NCI-H1092 (cell line): ENCODE measurements at places on chromosomes 2 and 18.

- no peak for DNase-seq
These were observed 16.2 kb downstream of the CHCHD5 start for GRCh38 chr2:112600634-112601033.

GRCh38 chr2:24147364-24147763 lies 24.1 kb downstream of the FAM228B start:
- no peak for DNase-seq

DNA sequence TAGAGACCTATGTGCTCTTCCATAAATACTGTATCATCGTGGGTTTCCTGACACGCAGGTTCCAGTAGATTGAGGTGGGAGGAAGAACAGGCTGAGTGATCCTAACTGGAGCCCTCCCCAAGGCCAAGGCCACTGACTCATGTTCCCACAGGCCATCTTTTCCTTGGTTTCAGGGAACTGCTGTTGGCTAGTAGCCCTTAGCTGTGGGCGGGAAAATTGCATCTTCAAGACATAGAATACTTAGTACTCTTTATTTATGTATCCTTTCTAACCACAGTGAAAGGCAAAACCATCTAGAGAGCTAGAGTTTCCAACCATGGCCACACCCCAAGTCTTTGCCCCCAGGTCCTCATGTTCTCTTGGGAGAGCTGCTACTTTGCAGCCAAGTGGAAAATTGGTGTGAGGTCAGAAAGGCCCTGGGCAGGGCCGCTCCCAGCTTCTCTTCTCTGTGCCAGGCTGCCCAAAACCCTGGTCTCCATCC lies 55.9 kb downstream of the COPS8 start:
- no peak for DNase-seq

DNA sequence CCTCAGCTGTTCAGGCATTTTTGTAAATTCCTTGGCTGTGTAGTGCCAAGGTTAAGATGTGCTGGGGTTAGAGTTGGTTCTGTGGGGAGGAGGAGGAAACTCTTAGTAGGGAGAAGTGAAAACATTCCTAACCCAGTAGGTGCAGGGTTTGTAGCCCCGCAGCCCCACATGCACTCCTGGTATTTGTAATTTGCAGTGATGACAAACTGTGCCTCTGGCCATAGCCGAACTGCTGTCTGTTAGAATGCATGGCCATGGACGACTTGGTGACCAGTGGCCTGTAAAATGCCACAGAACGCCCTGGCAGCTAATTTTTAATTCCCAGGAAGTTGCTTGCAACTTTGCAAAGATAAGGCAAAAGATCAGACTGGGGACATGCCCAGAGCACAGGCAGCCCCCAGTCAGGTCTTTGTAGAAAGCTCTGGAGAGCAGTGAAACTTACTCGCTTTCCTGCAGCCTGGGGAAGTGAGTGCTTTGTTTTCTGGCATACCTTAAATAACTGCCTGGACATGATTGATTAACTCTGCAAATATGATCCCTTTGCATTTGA lies 38.4 kb downstream of the LYPD6B start:
- no peak for DNase-seq

- DNase-seq: no peak
These were observed 313.4 kb downstream of the PRKCE start for GRCh38 chr2:45964906-45965305.

GRCh38 chr2:65878011-65878340 lies 445.6 kb upstream of the SPRED2 start:
- no peak for DNase-seq

DNA sequence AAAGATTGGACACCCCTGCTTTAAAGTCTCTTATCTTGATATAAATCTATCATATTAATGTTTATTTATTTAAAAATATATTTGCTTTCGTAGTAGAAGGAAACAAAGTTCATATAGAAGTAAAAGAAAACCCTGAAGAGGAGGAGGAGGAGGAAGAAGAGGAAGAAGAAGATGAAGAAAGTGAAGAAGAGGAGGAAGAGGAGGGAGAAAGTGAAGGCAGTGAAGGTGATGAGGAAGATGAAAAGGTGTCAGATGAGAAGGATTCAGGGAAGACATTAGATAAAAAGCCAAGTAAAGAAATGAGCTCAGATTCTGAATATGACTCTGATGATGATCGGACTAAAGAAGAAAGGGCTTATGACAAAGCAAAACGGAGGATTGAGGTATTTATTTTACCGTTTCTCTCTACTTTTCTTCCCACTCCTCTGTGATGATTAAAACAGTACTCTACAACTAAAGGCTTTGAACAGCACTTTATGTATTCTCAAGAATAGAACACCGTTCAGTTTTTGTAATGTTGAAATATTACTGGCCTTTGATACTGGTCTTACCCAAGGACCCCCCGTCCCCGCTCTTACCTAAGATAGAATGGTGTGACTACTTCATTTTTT lies 39.2 kb downstream of the EIF5B start:
- DNase-seq: no peak

DNA sequence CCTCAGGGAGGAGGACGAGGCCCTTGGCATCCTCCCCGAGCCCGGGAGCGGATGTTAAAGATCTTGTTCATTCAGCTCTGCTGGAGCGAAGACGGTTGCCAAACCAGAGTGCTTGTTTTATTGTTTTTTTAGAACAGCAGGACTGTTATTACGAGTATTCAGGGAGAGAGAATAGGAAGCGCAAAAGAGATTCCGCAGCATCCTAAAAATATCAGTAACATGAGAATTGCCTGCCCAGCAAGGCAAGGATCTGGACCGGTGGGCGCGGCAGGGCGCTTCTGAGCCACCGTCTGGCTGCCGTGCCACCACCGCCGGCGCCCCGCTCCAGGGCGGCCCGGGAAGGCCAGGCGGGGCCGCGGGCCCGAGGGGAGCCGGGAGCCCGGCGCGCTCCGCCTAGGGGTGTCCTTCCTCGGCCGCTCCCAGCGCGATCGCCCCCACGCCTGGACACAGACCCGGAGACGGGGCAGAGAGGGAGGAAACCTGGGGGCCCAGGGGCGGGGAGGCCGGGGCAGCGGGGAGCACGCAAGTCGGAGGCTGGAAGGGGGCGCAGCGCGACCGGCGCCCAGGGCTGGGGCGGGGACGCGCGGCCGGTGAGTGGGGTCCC lies 843 bp downstream of the CYS1 start:
- no peak for DNase-seq

- DNase-seq: no peak
These were observed 14.6 kb downstream of the TEX51 start for GRCh38 chr2:126913329-126913728.

DNA sequence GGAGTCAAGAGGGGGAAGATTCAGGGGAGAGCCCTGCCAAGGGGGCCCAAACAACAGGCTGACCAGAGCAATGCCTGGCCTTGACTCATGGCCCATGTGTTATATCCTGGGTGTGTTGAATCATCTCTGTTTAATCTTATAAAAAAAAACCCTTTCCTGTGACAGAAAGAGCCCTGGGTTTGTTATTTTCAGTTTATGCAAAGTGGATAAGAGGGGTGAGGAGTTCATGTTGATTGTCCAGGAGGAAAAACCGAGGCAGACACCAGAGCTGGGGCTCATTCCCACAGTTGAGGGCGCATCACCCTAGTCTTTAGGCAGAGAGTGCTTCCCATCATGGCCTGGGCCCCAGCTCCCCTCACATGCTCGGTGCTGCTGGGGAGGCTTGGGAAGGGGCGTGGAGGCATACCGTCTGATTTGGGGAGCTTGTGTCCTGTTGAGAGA lies 30.9 kb upstream of the IL37 start:
- no peak for DNase-seq

GRCh38 chr2:33118651-33119050 lies 171.9 kb downstream of the LTBP1 start:
- DNase-seq: no peak

GRCh38 chr18:77062518-77063003 lies 70.0 kb downstream of the MBP start:
- no peak for DNase-seq

DNA sequence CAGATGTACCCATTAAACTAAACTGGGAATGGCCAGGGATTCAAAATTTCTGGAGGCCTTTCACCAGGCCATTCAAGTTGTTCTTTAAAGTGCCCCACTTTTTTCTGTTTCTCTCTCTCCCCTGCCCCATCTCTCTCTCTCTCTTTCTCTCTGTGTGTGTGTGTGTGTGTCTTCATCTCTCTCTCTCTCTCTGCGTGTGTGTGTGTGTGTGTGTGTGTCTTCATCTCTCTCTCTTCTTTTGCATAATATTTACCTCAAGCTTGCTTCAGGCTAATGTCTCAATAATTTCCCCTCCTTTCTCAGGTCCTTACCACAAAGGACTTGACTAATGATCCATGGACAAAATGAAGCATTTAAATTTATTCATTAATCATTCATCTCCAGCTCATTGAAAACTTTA lies 164.2 kb upstream of the KLHL14 start:
- no peak for DNase-seq

- DNase-seq: no peak
These were observed 387.9 kb upstream of the POU3F3 start for GRCh38 chr2:104465981-104466380.

DNA sequence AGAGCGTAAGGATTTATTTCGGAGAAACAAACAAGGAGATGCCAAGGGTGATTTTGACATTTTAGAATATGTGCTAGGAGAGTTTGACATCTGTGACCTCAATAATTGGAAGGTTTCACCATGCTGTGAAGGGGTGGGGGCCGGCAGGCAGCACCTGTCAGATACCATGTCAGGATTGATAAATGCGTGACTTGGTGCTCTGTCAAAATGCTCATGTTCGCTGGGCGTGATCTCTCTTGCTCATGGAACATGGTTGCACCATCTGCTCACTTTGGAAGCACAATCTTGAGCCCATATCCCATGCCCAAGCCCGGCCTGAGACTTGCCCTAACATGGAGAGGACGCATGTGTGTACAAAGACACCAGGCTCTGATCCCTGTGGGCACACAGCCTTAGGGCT lies 347.6 kb downstream of the RNF144A start:
- no peak for DNase-seq

DNA sequence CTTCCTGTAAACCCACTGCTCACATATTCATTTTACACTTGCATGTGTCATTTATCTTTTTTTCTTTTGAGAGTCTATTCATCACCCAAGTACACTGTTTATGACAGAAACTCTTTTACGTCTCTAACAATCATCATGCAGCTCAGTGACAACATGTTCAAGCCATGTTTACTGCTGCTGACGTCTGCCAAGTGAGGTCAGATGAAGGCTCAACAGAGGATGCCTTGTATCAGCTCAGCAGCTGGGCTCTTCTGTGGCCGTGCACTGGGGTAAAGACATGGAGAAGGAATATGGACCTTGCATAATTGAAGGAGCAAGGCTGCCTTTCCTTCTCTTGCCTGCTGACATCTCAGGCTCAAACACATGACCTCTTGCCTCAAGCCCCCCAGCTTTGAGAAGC lies 99.6 kb downstream of the ADD2 start:
- no peak for DNase-seq

DNA sequence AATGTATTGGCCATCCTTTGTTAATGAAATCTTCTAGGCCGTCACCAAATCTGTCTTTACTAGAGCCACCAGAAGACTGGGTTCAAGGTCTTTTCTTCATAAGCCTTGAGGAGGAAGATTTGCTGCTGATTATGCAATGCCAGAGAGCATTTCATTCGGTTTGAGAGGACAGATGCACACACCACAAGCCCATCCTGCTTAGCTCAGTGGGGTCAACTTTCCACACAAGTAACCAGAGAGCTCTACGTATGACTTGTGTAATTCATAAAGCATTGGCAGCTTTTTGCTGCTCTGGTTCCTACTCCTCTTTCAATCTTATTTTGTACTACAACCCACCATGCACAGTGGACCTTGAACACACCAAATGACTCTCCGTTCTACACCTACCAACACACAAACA lies 106.9 kb downstream of the OSR1 start:
- DNase-seq: no peak

- no peak for DNase-seq
These were observed 86.1 kb upstream of the ITPRID2 start for GRCh38 chr2:181805228-181806038.

GRCh38 chr2:234754126-234754525 lies 197.7 kb upstream of the SH3BP4 start:
- no peak for DNase-seq

DNA sequence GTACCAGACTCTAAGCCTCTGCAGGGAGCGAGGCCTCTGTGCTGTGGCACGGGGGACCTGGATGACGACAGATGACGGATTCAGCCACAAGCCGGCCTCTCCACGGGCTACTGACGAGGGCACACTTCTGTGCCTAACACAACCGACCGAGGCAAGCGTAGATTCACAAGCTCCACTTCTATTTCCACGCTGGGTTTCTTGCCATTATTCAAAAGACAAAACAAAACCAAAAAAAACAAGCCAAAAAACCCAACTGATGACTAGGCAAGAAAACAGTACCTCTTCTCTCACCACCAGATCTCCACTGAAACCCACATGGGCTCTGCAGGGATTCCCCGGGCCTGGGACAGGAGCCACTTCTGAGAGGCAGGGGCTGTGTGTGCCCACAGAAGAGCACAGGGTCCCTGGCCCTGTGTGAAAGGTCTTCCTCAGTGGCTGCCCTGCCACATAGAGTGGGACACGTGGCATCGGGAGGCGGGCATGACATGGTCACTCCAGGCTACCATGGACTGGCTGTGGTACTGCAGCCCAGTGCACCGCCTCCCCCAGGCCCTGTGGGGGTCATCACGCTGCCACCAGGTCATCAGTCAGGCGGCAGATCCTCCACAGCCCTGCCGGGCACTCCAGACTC lies 254.7 kb downstream of the HDAC4 start:
- no peak for DNase-seq

- no peak for DNase-seq
These were observed 140.3 kb downstream of the TRIB2 start for GRCh38 chr2:12856934-12857601.

- no peak for DNase-seq
These were observed 17.3 kb downstream of the PTPN18 start for GRCh38 chr2:130372833-130373807.

GRCh38 chr2:151085181-151085611 lies 176.5 kb downstream of the RBM43 start:
- no peak for DNase-seq

GRCh38 chr18:78796693-78797455 lies 182.7 kb upstream of the SALL3 start:
- no peak for DNase-seq

DNA sequence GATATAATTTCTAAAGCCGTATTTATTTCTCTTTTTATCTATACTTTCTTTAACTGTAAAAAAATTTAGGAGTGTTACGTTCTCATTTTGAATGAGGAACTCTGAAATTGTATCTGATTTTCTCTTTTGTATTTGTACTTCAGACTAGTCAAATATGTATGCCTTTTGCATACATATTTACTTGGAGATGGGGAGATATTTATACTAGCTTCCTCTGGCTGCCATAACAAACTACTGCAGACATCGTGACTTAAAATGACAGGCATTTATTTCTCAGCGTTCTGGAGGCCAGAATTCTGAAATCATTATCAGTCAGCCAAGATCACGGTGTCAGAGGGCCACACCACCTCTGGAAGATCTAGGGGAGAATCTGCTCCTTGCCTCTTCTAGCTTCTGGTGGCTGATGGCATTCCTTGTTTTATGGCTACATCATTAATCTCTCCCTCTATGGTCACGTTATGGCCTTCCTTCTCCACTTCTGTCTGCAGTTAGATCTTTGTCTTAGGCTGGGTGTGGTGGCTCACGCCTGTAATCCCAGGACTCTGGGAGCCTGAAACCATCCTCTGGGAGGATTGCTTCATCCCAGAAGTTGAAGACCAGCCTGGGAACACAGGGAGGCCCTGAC lies 8.2 kb downstream of the LCLAT1 start:
- DNase-seq: no peak

GRCh38 chr2:55000341-55000740 lies 49.9 kb downstream of the RTN4 start:
- DNase-seq: no peak

GRCh38 chr2:236503100-236503499 lies 66.5 kb upstream of the ACKR3 start:
- DNase-seq: no peak
